NCI-H1417 treated with DMSO at 0.1 percent for 48 hours (cell line): ENCODE measurements at places on chromosomes 1 and 21.

GRCh38 chr1:109783436-109783835 is 19.7 kb upstream of the EPS8L3 start:
- DNase-seq = no peak

DNA sequence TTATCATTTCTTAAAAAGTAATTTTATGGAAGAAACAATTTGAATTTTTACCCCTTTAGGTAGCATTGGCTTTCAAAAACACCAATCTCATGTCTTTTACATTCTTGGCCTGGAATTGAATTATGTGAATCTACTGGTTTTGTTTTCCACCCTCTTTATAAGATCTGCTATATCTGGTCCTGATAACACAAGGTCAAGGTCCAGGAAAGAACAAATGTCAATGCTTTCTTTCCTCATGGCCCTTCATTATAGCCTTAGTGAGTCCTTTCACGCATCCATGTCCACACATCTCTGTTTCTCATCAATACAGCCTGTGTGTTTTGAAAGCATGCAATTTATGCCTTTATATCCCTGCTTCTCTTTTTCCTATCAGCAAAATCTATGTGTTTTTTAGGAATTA is 24.0 kb upstream of the DR1 start:
- DNase-seq = no peak

- no peak for DNase-seq
These were observed 1.5 kb downstream of the CSDE1 start for GRCh38 chr1:114756009-114756892.

DNA sequence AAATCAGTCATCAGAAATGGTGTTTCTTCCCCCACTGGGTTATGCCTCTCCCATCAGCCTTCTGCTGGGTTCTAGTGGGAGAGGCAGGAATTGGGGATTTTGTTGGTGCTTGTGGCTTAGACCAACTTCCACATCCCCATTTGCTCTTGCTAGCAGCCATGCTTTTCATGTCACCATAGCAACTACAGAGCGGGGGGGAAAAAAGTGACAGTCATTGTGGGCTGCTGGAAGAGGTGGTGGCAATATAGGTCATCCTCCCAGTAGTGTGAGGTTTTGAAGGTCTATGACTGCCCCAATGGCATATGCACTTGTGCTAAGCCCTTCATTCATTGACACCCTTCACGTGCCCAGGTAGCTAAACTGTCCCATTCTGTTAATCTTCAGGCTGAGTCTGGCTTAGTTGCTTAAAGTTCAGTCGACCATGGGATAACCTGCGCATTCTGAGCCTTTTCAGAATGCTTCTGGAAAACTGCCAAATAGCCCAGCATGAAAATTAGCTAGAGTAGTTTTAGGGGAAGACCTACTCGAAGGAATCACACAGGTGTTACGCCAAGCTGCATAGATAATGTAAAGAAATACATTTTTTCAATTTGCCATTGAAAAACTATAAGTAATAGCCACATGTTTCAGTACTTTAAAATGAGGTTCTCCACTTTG is 53.7 kb upstream of the ZNF326 start:
- no peak for DNase-seq

GRCh38 chr1:78136680-78137079 is 90.9 kb downstream of the GIPC2 start:
- no peak for DNase-seq

- no peak for DNase-seq
These were observed 50.7 kb downstream of the KLHDC7A start for GRCh38 chr1:18531503-18531845.

GRCh38 chr21:26977746-26978145 is 10.9 kb upstream of the ADAMTS5 start:
- DNase-seq = no peak

- no peak for DNase-seq
These were observed 9.1 kb downstream of the OLIG1 start for GRCh38 chr21:33078907-33079582.

GRCh38 chr1:112359961-112360767 is 35.9 kb upstream of the CTTNBP2NL start:
- DNase-seq = no peak

DNA sequence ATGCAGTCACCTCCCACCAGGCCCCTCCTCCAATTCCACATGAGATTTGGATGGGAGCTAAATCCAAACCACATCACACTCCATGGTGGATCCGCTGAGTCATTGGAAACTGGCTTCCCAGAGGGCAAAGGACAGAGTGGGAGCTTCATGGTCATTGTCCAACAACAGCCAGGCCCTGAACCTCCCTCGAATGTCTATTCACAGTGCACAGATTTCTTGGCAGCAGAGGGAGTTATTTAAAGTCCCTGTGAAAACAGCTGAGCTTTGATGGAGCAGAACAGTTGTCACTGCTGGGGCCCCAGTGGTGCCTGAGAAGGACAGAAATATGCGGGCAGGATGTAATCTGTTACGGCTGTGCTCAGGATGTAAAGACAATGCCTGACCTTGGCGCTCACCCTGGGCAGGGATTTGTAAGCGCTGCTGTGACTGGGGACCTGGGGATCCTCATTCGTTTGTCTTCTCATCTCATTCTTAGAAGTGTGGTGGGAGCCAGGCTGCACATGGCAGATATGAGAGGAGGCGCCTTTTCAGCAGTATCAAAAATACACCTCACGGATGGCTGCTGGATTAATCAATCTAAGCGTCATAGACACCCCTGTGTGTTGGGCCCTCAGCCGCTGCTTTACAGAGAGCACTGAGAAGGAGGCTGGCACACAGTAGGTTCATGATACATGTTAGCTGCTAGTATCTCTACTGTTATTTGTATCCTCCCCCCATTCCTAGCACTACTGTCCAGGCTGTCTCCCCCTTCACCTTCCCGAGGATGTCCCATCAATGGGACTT is 439.4 kb downstream of the PTPRU start:
- no peak for DNase-seq

- DNase-seq = no peak
These were observed 92.0 kb downstream of the IER5 start for GRCh38 chr1:181180407-181181031.

DNA sequence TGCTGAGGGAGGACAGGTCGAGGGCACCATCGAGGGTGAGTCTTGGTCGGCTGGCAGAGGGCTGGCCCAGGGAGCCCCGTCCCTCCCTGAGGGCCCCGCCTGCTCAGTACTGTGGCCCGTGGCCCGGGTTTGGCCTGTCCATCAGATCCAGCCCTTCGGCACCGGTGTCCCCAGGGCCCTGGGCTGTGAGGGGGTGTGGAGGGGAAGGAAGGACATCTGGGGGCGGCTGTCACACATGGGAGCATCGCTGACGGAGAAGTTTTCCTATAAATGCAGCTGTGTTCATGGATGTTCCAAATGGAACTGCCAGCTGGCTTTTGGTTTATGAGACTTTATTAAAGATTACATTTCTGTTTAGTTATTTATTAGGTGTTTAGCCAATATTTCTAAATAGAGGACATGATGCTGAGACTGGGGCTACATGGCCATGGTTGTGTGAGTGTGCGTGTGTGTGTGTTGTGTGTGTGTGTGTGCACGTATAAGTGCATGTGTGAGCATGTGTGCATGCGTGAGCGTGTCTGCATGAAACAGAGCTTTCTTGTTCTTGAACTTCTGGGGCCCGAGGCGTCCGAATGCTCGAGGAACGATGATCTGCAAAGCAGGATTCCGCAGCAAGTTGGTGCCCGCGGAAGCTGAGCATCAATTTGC is 54.3 kb downstream of the SLX9 start:
- DNase-seq = no peak

GRCh38 chr1:199766218-199766792 is 261.2 kb upstream of the NR5A2 start:
- DNase-seq = no peak

DNA sequence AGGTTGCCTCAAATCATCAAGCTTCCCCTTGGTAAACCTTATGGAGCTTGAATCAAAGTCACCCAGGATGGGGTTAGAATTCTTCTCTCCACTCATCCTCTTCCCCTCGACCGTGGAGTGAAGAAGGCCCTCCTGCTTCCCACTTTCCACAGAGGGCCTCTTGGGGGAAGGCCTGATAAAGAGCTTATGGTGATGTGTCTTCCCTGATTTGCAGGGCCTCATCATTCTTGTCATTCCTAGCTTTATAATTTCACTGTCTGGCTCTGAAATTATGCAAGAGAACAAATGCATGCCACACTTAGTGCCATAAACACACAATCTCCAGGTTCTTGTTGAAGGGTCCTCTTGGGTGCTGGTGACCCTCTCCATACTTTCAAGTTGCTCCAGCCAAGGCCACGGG is 101.2 kb downstream of the HMGB4 start:
- no peak for DNase-seq

- DNase-seq = no peak
These were observed 2.6 kb downstream of the PFDN2 start for GRCh38 chr1:161115132-161115711.

DNA sequence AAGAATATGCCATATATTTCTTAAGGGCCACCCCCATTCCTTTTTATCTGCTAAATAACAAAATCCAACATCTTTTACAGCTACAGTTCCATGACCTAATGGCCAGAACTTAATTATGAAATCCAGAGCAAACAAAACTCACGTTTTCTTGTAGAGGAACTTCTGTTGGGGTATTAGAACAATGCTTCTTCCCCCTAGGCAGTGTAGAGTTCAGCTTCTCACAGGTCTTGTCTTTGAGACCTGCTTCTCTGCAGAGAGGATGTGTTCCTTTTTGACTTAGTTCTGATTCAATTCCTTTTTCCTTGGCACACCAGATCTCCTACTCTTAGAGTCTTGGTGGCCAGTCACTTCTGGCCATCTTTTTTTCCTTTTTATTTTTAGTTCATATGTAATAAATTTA is 22.2 kb downstream of the VAV3 start:
- DNase-seq = no peak

- DNase-seq = no peak
These were observed 39.6 kb downstream of the ATG4C start for GRCh38 chr1:62823556-62823955.
